ENCODE measurements at places on chromosomes 7 and 10. TPM values are rescaled to one million over a fixed set of nuclear protein-coding genes. Genes with fewer than 3 reads are reported as not detected.

GRCh38 chr7:29488977-29489376 lies 74.7 kb upstream of the PRR15 start:
- no peak for DNase-seq

DNA sequence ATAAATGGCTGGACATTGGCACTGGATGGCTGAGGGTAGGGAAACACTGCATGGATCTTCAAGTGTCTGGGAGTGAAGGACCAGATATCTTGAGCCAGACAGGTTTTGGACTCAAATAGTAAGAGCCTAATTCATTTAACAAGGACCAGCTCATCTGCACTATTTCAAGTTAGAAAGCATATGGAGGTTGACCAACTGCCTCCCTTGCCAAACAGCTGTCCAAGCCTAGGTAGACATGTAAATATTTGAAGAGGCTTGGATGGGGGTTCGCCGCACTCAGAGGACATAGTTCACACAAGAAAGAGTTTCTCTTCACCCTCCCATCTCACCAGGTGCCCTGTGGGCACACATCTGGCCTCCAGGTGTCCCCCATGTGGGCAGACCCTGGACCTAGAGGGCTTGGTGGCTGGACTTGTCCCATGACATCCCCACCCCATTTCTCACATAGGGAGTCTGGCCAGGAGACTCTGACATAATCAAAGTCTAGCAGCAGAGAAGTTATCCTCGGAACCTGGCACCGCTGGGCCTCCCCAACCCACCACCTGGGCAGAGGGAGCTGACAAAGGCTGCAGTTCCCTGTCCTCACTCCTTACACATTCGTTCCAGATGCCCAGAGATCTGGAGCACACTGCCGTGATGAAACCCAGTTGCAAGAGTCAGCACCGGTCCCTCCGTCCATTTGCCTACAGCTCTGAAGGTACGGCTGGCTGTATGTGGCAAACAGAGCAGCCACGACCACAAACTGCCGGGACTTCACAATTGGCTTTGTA lies 116.9 kb upstream of the GDF10 start:
- DNase-seq: no peak

DNA sequence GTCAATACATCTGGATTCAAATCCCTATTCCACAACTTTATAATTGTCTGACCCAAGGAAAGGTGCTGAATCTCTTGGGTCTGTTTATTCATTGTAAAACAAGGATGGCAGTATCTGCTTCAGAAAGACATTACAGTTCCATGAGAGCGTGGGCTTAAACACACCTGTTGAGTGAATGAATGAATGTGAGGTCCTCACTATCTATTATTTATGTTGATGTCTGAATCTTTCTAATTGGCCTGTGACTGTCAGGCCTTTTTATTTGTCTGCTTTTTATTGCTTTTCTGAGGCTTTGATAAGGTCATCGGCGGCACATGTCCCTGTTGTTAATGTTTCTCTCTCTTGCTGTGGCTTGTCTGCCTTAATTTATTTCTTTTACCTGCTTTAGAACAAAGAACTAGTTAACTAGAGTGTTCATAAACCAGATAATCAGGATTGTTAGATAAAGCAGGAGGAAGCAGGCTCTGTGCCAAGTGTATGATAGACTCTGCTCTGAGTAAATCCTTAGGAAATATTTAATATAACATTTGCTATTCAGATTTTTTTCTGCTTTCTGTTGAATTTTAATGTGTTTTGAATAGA lies 42.3 kb upstream of the CYCS start:
- DNase-seq: no peak

DNA sequence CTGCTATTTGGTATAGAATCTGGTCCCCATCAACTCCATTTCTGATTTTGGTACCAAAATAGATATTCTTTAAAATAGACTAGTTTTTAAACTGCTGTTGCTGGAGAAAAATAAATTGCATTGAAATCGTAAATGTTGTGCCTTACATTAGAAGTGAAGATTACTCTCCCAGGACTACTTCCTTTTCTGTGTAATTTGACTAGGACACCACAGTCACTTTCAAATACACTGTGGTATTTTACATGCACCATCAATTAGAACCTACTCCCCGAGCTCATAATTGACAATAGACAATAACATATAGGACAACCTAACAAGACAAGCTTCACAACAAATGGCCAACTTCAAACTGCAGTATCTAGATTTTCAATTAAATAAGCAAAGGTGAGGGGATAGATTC lies 211.5 kb downstream of the DGKB start:
- no peak for DNase-seq

GRCh38 chr10:69179089-69179742 lies 818 bp upstream of the SUPV3L1 start:
- DNase-seq: no peak

DNA sequence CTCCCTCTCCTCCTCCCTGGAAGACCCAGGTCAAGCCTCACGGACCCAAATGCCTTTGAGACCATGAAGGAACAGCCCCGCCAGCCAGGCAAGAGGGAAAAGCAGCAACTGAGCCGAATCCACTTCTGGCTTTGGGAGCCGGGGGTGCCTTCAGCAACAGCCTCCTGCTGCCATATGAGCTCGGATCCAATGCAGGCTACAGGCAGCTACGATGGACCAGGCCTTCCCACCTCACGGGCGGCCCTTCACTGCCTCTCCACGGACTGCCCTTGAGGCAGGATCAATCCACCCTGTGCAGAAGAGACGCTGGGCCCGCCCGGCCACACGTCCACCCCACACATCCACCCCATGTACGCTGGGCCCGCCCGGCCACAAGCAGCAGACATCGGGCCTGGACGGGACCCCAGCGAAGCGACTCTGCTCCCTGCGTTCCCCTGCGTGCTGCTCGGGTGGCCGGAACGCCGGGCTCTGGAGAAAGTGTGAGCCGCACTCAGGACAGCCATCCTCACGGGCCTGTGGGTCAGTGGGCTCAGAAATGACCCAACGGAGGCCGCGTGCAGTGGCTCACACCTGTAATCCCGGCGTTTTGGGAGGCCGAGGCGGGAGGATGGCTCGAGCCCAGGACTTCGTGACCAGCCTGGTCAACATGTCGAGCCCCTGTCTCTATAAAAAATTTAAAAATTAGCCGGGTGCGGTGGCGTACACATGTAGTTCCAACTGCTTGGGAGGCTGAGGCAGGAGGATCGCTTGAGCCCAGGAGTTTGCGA lies 82.0 kb downstream of the FOXL3 start:
- DNase-seq: no peak

DNA sequence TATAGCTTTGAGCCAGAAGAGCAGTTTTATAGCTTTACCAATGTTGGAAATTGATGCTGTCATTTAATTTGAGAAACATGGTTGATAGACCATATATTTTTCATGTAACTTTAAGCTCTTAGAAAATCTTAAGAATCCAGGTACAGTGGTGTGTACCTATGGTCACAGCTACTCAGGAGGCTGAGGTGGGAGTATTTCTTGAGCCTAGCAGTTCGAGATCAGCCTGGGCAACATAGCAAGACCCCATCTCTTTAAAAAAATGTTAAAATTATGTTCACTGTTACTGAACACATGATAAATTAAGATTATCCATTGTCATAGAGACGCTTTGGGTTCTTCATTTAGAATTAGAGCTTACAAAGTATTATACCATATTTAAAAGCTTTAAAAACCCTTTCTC lies 18.2 kb downstream of the REEP3 start:
- no peak for DNase-seq

Gene PON2
- 167 TPM for polyA plus RNA-seq

Gene MKI67
- 23.1 TPM for polyA plus RNA-seq

Gene NT5C2
- polyA plus RNA-seq: not detected

Gene HGF
- polyA plus RNA-seq: 7.1 TPM
